NCI-H1092 (cell line): ENCODE measurements at places on chromosomes 2 and 18.

- DNase-seq: no peak
These were observed 274.4 kb upstream of the HDAC4 start for GRCh38 chr2:239674981-239675825.

- DNase-seq: no peak
These were observed 70.3 kb downstream of the PPP1R1C start for GRCh38 chr2:182055993-182056392.

GRCh38 chr2:18855027-18855426 is 265.7 kb upstream of the NT5C1B start:
- DNase-seq: no peak

DNA sequence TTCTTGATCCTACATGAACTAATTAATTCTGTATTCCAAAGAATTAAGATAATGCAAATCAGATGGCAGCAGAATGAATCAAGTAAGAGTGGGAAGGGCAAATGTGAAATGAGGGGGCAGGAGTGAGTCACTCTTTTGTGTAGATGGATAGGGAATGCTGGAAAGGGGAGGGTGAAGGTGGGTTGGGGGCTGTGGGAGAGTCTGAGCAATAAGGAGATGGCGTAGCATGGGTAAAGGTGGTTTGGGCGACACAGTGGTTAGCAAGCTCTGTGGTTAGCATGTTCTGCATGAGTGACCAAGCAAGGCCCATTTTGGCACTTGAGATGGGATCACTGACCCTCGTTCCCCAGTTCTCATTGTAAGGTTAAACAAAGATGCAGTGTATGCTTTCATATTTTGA is 20.4 kb downstream of the GPD2 start:
- no peak for DNase-seq

DNA sequence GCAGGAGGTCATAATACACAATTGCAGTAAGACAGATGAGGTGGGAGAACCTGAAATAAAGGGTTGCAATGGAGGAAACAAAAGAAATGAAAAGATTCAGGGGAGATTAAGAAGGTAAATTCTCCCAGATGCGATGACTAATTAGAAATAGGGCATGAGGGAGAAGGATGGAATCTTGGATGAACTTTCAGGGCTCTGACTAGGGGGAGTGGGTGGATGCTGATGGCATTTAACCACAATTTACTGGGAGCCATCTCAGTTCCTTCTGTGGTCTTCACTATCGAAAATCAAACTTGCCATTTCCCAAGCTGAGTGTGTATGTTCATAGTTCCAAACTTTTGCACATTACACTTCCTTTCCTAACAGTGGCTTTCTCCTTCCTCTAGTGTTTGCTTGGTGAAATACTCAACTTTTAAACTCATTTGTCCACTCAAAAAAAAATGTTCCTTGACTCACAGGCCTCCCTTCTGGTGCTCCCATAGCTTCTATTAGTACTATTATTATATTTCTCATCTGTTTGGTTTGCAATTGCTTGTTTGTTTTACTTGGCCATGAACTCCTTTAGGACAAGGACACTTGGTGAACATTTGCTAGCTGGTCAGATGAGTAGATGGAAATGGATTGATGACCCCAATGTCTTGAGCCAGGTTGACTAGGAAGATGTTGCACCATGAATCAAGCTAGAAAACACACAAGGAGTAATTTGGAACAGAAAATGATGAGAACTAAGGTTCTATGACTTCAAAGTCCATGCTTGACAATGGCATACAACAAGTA is 178.5 kb downstream of the DIS3L2 start:
- DNase-seq: no peak

GRCh38 chr18:62331581-62332356 is 6.7 kb downstream of the TNFRSF11A start:
- no peak for DNase-seq

- DNase-seq: no peak
These were observed 5.3 kb downstream of the MFSD6 start for GRCh38 chr2:190413421-190413820.

DNA sequence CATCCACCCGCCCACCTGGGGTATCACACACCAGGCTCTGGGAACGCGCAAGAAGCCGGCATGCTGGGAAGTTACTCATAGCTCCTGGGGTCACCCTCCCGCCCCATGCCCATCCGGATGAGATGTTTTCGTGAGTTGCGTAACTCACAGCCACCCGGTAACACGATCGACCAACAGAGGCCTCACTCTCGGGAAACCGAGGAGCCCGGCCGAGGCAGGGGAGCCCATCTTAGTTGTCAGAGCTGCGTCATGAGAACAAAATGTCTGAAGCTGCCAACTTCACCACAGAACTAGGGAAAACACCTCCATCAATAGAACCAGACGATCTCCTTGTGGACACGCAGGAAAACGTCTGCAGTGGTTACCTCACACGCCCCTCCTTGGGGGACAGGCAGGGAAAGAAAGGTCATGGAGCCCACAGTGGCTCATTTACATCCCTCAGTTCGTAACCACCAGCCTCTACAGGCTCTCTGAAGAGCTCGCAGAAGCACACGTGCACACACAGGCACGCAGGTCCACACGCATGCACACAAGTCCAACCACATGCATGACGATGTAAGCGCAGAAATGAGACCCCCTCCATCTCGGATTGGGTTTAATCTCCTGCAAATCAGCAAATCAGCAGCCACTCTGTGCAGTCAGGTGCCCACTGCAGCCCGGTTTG is 26.2 kb downstream of the ADI1 start:
- DNase-seq: no peak

DNA sequence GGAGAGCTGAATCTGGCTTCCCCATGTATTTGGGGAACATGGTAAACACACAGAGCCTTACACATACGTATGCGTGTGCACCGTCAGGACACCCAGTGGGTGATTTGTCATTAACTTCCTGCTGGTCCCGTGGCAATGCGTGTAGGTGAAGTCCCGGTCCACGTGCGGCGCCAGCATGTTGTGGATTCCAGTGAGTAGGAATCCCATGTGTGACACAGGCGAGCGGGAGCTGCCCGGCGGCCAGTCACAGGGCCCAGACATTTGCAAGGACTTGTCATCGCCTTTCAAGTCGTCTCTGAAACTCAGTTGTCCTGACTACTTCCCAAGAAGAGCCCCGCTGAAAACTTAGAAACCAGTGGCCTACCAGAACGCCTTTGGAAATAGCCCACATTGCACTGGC is 102.0 kb downstream of the RNF144A start:
- DNase-seq: no peak

DNA sequence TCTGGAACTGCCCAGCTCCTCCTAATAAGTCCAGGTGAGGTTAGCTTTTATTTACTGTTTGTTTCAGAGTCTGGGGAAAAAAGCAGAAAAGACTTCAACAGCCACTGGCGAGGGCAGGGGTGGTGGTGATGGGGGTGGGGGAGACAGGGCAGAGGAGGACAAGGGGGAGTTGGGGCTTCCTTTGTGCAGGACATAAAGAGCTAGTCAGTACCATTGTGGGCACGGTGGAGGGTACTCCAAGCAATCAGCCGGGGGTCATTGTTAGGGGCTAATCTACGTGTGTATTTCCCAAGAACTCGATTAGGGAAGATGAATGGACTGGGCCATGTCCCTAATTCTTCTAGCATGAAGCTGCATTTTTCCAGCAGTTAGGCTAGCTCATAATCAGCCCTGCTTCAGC is 2.8 kb upstream of the RAX start:
- DNase-seq: no peak

DNA sequence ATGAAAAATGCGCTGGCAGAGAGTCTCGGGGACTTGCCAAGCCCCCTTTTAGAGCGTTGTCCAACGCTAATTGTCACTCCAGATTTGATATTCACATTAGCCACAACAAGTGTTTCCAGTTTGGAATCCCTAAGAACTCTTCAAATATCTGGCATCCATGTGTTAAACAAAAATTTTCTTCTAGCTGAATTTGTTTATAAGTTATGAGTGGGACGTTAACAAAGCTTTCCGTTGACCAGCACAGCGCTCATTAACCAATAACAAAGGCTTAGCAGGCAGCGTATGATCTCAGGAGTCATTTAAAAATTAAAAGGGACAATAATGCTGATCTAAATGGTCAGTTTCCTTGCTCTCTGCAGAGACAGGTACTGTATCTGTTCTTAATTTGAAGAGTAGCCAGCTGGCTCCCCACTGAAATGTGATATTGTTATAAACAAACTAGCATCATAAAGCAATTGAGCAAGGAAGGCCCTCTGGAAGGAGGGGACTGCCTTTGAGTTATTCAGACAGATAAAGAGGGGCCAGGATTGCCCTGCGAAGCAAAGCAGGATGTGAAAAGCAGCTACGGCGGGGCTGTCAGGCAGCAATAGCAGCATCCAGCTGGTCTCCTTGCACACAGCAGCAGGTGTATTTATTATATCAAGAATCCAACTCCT is 337.2 kb upstream of the SALL3 start:
- peak; percentile 70 for DNase-seq

DNA sequence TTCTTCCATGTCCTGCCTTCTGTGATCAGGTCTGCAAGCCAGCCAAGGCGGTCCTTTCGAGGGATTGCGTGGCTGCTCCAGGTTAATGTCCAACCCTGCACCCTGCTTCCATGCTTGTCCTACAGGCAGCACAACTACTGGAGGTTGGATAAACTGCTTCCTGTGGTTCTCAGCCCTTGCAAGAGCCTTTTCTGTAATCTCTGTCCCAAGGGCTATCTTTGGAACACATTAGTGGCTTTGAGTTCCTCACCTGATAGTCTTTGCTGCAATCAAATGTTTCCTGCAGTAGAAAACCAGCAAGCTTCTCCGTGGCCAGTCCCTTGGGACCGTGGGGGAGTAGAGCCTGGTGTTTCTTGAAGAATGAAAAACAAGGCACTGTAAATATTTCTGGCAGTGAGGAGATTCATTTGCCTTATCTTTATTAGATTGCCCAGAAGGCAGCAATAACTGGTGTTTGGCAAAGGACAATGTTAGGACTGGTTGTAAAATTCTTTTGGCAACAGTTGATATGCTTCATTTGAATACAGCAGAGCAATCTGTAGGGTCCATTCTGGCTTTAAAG is 214.4 kb downstream of the FHOD3 start:
- DNase-seq: no peak

GRCh38 chr2:216493334-216493685 is 5.3 kb upstream of the RPL37A start:
- no peak for DNase-seq

- DNase-seq: peak; percentile 10
These were observed 32.0 kb downstream of the SLC14A1 start for GRCh38 chr18:45755934-45756333.

DNA sequence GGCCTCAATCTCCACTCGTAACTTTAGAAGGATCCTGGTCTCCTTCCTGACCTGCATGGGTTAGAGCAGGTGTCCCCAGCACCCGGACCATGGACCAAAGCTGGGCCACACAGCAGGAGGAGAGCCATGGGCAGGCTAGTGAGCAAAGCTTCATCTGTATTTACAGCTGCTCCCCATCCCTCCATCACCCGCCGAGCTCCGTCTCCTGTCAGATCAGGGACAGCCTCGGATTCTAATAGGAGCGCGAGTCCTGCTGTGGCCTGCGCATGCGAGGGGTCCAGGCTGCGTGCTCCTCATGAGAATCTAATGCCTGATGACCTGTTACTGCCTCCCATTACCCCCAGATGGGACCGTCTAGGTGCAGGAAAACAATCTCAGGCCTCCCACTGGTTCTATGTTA is 297.7 kb upstream of the SALL3 start:
- DNase-seq: no peak

- no peak for DNase-seq
These were observed 606.0 kb upstream of the GCFC2 start for GRCh38 chr2:76316691-76317090.

DNA sequence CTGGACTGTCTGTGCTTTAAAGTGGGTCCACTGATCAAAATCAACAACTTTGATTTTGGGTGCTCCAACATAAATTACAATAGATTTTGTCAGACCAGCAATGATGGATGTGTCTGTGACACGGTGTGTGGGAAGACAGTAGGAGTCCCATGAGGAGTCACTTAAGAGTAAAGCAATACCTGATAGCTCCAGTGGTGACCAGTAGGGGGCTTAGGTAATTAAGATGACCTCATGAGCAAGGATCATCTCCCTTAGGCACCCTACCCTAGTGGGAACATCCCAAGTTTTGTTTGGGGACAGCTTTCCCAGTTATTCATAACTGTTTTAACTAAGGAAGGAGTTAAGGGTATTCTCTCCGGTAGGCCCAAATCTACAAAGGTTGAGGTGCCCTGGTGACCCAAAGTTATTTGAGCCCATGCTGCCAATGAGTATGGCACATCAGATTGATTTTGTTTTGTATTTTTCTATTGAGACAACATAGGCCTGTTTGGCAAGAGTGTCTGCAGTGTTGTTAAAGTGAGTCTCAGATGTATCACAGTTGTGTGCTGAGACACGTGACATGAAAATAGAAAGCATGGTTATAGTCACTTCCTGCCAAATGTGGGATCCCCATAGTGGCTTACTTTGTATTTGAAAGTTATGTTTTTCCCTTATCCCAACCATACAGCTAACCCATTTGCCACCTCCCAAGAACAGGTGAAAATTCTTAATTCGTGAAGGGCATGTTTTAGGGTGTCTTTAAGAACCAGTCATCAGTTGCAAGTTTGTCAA is 1337.6 kb upstream of the SLC39A10 start:
- no peak for DNase-seq

DNA sequence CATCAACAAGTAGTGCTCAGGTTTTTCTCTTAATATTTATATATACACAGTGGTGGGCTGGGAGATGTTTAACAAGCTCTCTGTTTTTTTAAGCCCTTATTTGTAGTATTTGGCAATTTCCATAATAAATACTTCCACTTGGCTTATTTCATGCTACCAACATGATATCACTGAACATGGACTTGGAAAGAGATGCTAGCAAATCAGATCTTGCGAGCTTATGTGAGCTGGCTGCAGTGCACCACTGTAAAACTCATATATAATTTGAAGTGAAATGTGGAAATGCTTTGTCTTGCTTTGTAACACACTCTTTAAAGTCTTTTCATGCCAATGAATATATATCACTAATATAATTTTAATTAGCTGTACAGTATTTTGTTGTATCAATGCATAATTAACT is 155.7 kb downstream of the ALK start:
- DNase-seq: no peak

DNA sequence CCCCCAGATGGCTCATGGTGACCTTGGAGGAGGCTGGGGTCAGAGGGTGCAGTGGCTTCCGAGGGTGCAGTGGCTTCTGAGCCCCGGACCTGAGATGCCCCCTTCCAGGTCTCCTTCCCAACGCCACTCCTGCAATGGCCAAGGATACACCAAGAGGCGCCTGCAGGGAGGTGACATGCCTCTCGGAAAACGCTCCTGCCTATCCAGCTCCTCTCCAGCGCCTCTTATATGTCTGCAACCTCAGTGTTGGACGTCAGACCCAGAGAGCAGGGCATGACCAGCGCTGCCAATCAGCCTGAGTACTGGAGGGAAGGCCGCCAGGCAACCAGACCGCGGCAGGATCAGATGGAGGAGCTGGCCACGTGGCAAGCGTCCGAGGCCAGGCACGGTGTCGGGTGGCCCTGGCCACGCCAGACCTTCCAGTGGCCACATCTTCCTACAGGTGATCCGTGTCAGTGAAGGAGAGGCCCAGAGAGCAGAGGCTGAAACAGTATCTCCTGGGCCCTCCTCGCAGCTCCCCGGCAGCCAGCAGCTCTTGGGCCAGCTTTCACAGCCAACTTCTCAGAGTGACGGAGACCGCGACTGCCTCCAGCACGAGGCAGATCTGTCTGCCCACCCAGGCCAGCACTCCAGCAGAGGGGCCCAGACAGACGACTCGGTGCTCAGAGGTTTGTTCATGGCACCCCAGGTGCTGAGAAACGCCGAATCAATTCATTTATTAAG is 199.5 kb upstream of the SALL3 start:
- no peak for DNase-seq

GRCh38 chr18:3683483-3683882 is 233.5 kb downstream of the TGIF1 start:
- no peak for DNase-seq
